ENCODE measurements at places on chromosomes 2 and 18. TPM values are rescaled to one million over a fixed set of nuclear protein-coding genes. Genes with fewer than 3 reads are reported as not detected.
A peak's percentile ranks its signal among the peaks of the same experiment; 100 is the strongest.

Gene DSC2
- total RNA-seq = 16.4 TPM

Gene LIPT1
- 4.3 TPM for total RNA-seq

Gene FSIP2
- 0.05 TPM for total RNA-seq

Gene FLACC1
- 1.2 TPM for total RNA-seq

Gene CELF4
- 0.28 TPM for total RNA-seq

Gene RFTN2
- 4.2 TPM for total RNA-seq

Gene SULT1C4
- 1.6 TPM for total RNA-seq

Gene EIF4E2
- total RNA-seq = 46.9 TPM

Gene PROKR1
- total RNA-seq = not detected

Gene EMILIN1
- 24.8 TPM for total RNA-seq

Gene TEKT4
- total RNA-seq = not detected

Gene EGR4
- total RNA-seq = not detected

DNA sequence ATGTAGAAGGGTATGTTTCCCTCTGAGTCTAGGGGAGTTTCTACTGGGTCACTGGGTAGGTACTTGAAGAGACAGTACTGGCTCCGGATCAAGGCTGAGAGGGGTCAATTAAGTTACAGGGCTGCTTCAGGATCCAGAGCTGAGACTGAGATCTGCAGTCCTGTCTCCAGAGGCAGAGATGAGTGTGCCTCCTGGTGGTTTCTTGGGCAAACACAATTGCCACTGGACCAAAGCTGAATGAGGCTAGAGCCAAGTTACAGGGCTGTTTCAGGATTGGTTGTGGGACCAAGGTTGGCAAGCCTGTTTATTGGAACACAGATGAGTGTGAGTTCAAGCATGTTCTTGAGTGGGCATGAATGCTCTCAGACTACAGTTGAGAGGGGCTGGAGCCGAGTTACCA lies 157.9 kb downstream of the ADCYAP1 start:
- DNase-seq = no peak

- DNase-seq = no peak
These were observed 231.3 kb downstream of the ZRANB3 start for GRCh38 chr2:135299658-135300244.

- no peak for DNase-seq
These were observed 99.8 kb downstream of the SMAD7 start for GRCh38 chr18:48850822-48851598.

GRCh38 chr18:36459203-36459602 lies 161.7 kb downstream of the FHOD3 start:
- no peak for DNase-seq

- DNase-seq = no peak
These were observed 204.8 kb downstream of the RBM43 start for GRCh38 chr2:151056870-151057269.

DNA sequence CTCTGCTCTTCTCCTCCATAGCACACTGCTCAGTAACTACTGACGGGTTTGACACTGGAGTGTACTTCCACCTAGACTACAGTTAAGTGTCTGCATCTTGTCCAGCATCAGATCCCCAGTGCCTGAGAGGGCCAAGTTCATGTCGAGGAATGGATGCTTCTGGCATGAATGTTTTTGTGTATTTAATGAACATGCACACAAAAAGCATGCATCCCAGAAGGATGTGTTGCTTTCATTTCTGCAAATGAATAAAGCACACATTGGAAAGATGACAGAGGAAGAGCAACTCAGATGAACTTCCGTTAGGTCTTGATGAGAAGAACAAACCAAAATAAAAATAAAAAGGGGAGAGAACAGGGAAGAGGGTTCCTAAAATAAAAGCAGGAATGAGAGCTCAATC lies 27.9 kb downstream of the C2orf49 start:
- no peak for DNase-seq

DNA sequence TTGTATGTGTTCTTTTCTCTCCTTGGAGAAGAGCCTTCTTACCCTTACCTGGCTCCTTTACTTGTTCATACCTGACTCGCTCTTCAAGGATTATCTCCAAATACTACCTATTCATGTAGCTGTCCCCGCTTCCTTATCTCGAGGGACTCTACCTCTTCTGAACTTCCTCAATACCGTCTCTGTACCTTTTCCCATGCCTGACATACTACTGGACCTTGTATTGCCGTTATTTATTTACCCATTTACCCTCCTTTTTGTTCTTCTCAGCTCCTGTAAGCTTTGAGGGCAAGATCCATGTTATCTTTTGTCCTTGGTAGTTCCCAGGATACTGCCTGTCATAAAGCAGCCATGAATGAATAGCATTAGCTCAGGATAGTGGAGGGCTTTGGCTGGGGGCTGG lies 32.5 kb downstream of the KCNS3 start:
- DNase-seq = no peak

- no peak for DNase-seq
These were observed 62.4 kb downstream of the PPP1R1C start for GRCh38 chr2:182048088-182048487.

GRCh38 chr2:69237070-69237670 lies 149.9 kb downstream of the GFPT1 start:
- no peak for DNase-seq

DNA sequence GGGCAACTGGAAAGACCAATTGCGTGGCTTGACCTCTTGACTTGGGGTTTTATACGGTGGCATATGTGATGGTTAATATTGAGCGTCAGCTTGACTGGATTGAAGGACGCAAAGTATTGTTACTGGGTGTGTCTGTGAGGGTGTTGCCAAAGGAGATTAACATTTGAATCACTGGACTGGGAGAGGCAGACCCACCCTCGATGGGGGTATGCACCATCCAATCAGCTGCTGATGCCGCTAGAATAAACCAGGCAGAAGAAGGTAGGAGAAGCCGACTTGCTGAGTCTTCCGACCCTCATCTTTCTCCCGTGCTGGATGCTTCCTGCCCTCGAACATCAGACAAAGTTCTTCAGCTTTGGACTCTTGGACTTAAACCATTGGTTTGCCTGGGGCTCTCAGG lies 34.2 kb upstream of the YPEL5 start:
- no peak for DNase-seq

DNA sequence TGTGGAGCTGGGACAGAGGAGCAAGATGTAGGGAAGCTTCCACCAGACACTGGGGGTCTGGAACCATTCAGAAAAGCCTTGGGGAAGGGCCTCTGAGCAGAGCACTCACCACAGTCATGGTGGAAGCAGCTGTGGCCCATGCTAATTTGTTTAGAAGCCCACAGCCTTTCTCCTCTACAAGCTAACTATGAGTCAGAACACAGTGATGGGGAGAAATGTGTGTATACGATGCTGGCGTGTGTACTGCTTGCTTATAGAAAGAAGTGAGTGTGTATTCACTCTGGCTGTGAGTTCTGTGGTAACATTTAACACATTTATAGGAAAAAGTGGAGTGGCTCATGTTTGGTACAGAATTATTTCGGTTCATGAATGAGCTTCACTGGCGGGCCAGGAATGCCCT lies 157.0 kb upstream of the ACAA2 start:
- DNase-seq = no peak

DNA sequence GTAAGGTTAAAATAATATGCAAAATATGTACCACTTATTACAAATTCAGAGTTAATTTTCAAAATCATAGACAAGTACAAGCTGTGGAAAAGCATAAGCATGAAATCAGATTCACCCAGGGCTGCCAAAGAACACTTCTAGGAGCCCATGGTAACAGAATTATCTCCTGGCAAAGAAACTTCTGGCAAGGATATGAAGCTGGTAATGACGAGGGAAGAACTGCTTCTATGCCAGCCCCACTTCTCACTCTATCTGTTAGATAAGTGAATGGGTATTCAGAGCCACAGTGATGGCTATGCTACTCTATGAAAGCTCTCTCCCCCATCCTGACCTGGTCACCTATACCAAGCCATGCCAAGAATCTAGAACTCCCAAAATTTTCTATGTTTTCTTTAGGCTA lies 36.9 kb upstream of the PDE1A start:
- no peak for DNase-seq

DNA sequence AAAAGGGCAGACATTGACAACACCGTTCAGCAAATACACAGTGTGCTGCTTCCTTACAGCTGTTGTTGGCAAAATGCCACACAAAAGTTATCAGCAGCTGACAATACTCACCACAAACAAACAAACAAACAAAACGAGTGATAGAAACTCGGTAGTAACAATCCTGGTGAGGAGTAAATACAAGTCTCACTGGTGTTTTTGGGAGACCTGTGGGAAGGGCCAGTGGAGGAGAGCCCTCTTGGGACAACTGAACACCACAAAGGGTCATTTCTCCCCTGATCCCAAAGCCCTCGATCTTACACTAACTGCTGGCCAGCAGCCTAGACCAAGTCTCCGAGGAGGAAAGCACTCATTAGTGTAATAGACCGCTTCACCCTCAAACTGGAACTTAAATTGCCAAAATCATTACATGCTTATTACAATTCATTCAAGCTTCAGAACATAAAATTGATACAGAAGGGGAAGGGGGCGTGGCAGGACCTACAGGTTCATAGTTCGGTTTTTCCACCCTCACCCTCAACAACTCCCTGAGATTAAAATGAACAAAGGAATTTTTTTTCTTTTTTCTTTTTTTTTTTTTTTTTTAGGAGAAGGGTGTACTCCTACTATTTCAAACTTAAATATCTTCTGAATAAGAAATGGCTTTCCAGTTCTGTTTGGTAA lies 5.0 kb downstream of the AP1S3 start:
- no peak for DNase-seq

GRCh38 chr2:234344012-234344411 lies 152.9 kb downstream of the ARL4C start:
- no peak for DNase-seq

DNA sequence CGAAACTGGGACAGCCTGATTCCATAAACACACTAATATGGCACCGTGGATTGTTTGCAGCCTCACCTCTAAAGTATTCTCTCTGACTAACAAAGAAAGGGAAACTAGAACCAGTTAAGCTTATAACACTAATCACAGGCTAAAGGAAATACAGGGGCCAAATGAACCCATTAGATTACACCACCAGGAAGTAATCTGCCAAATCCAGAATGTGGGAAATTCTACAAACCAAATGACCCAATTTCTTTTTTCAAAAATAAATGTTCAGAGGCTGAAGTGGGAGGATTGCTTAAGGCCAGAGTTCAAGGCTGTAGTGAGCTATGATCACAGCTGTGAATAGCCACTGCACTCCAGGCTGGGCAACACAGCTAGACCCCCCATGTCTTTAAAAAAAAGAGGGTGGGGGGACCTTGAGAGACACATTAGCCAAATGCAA lies 1.5 kb upstream of the MPPE1 start:
- DNase-seq = no peak

- no peak for DNase-seq
These were observed 298.2 kb upstream of the CHST9 start for GRCh38 chr18:27483276-27483675.

DNA sequence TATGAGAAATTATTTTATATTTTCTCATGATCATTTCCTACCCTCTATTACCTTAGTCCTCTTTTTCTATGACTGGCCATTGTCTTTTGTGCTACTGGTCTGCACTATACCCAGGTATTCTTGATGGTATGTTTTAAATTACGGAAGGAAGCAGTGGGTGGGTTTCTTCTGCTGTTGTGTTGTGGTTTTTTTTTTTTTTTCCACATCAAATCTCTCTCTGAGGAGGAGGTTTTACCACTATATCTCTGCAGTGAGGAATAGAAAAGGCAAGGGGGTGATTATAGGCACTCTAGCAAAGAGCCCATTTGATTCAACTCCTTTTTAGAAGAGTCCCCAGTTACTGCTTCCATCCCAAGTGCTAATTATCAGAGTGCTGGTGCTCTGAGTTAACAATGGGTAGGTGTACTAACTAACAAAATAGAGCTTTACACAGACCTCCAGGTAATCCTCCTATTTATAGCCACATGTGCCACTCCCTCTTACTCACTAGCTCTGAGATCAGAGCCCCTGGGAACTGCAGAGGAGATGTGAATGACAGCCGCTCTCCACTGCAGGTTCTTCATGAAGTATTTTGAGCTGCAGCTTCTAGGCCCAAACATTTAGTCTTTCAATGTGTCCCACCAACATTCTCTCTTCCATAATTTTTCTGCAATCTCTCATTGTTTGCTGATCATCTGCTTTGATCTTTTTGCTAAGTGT lies 301.6 kb upstream of the GULP1 start:
- no peak for DNase-seq

DNA sequence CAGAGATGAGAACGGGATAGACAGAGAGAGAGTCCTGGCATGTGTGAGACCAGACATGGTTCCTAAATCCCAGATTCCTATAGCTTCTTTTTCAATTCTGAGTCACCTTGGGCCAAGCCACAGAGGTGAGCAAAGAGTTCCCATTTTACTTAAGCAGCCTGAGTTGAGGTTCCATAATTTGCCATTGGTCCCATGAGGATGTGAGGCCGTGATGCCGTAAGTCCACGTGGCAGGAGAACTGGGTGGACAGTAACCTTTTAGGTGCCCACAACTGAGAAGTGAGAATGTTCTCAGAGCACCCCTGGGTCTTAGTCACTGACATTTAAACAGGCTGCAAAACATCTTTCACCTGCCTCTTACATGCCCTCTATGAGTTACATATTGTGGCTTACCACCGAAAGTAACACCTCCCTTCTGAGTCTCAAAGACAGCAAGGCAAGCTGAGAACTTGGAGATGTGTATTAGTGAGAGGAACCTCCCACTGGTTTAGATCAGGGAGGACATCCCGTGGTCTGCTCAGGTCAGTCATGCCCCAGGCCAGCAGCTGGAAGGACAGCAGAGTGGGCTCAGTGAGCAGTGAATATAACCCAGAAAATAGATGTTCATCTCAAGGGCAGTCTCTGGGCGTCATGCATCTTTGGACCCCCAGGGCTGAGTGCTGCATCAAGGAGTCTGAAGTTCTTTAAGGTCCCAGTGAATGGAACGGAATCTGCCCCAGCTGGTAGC lies 127.9 kb upstream of the LGALSL start:
- peak; percentile 4 for DNase-seq

- no peak for DNase-seq
These were observed 351.9 kb downstream of the CDH2 start for GRCh38 chr18:27824841-27825681.

- no peak for DNase-seq
These were observed 2.1 kb downstream of the RHOB start for GRCh38 chr2:20448977-20449306.

- DNase-seq = no peak
These were observed 77.2 kb upstream of the NFU1 start for GRCh38 chr2:69514406-69514805.

- no peak for DNase-seq
These were observed 234.1 kb downstream of the INSIG2 start for GRCh38 chr2:118322406-118322805.
